Activated gamma-delta T cell treated with Interleukin-2 at 50 U/mL for 16 hours (primary cell): ENCODE measurements at places on chromosomes 5 and 9.

DNA sequence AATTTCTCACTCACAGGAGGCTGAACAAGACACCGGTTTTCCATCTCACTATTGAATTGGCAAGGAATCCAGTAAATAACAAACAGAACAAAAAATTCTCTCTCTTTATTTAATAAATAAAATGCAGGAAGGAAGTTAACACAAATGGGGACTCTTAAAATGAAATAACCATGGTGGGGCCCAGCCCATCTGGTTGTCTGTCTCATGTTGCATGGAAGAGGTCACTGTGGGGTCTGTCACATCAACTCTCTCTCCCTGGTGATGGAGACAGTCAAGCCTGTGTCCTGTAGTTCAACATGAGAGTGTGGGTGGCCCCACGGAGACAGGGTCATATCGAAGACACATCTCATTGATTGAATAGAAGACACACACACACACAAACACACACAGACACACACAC, 297.7 kb downstream of the IRX2 start:
- no peak for DNase-seq

- no peak for DNase-seq
Observed at GRCh38 chr5:61784341-61784740, 452.3 kb downstream of the ZSWIM6 start.

- no peak for DNase-seq
Observed at GRCh38 chr9:3969590-3970260, 330.1 kb downstream of the GLIS3 start.

- DNase-seq, result no peak
Observed at GRCh38 chr9:104808035-104808614, 44.2 kb downstream of the NIPSNAP3B start.

DNA sequence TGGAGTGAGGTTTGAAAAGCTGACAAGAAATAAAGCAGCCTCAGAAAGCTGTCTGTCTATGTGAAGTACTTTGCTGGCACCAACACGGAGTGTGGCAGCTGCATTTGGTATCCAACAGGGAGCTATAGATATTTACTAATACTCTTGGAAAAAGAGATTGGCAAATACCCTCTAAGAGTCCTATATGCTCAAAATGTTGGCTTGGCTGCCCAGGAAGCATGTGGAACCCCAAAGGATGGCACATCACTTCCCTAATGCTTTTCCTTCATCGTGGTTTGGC, 398.3 kb downstream of the TLE4 start:
- no peak for DNase-seq

GRCh38 chr5:1257841-1258240, 32.7 kb downstream of the SLC6A18 start:
- no peak for DNase-seq

DNA sequence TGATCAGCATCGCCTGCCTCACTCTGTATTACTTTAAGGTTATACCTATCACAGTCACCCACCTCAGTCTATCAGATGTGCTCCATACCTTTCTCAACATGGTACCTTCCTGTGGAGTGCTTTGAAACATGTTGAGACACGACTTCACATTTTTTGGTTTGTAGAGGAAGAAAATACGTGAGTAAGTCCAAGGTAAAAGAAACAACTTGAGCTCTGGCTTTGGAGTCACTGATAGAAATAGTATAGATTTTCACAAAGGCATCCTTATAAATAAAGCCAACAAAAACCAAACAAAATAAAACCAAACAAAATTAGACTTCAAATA, 77.5 kb upstream of the HMHB1 start:
- DNase-seq, result no peak

DNA sequence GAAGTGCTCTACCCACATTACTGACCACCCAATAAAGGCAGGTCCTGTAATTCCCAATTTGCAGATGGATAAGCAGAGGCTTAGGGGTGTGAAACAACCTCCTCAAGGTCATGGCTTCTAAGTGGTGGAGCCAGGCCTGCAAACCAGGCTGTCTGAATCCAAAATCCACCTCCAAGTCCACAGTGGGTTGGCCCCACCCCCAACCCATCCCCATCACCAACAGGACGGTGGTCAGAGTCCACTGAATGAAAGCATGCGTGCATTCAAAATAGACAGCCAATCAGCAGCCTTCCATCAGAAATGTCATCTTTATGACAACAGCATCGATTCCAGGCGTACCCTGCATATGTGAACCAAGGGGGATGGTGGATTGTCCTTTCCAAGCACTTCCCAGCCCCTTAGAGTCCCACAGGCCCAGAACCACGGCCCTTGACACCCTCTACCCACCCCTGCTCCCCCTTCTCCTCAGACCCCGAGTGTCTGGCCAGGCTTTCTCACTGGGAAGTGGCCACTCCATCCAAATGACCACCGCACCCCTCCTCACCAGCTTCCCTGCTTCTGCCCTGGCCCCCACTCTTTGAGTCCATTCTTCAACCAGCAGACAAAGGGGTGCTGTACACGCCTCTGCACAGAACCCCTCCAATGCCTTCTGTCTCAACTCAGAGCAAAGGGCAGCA, 133.1 kb downstream of the KCNIP1 start:
- DNase-seq, result no peak

GRCh38 chr5:66351813-66352212, 207.7 kb downstream of the SREK1 start:
- DNase-seq, result no peak

GRCh38 chr9:129624168-129624759, 1.7 kb upstream of the NTMT1 start:
- peak; percentile 61 for DNase-seq
